ENCODE measurements at places on chromosomes 1 and 21.

GRCh38 chr1:207903053-207903452 is 7.9 kb downstream of the CD34 start:
- no peak for DNase-seq

DNA sequence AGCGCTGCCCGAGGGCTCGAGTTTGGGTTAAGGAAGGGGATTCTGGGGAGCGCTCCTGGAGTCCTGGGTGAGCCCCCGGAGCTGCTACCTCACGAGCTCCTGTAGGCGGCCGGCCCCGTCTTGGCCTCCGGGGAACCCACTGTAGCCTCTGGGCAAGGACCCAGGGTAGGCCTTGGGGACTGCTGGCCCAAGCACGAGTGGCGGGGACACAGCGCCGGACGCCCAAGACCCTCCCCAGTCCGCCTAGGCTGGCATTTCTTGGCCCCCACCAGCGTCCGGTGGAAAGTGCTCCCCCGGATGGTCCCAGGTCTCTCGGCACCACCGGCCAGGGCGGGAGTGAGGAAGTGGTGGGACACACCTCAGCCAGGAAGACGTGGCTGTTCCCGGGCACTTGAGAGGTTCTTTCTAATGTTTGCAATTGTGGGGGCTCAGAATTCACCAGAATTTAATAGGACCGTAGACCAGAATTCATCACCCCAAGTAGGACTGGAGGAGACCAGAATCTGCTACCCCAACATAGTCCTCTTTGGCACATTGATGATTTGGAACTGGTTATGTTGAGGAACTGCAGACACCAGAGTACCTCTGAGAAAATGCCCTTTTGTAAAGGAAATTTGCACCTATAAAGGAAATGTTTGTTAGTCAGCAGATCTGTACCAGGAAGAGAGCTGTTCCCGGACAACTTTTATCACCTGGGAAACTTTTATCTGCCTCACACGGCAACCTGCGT is 622 bp upstream of the TMPRSS2 start:
- DNase-seq, result no peak

GRCh38 chr1:150352866-150353265 is 11.1 kb upstream of the RPRD2 start:
- DNase-seq, result no peak

DNA sequence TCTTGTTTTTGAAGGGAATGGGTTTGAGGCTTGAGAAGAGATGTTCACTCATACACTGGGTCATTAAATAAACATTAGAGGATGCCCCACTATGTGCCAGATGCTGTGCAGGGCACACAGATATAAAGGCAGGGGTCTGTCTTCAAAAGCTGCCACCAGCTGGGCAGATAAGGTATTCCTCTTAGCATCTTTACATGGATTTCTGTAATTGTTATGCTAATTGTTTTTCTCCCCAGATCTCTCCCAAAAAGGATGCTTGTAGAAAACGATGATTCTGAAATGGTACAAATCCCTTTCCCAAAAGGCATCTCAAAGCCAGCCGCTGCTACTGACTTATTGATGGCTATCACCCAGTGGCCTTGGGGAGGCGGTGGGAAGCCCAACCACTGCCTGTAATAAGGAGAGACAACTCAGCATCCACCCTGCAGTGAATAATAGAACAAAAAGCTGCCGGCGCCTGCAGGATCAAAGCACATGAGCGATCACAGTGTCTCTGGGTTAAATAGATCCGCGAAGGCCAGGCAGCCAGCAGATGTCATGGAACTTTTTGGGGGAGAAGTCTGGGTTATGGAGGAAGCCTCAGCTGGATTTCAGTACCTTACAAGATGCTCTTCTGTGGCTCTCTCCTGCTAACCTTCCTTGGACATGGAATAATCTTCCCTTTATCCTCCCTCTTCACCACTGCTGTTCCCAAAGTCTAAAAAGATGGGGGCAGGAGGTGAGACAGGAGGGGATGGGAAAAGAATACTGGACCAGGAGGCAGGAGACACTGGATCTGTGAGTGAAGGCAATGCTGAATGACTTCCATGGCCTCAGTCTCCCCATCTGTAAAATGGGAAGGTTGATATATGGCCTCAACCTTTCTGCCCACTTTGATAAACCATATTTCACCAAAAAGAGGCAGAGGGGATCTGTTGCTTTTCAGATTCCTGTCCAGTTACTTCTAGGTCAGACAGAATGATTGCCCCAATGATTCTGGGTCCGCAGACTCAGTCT is 54.8 kb upstream of the CD34 start:
- no peak for DNase-seq

DNA sequence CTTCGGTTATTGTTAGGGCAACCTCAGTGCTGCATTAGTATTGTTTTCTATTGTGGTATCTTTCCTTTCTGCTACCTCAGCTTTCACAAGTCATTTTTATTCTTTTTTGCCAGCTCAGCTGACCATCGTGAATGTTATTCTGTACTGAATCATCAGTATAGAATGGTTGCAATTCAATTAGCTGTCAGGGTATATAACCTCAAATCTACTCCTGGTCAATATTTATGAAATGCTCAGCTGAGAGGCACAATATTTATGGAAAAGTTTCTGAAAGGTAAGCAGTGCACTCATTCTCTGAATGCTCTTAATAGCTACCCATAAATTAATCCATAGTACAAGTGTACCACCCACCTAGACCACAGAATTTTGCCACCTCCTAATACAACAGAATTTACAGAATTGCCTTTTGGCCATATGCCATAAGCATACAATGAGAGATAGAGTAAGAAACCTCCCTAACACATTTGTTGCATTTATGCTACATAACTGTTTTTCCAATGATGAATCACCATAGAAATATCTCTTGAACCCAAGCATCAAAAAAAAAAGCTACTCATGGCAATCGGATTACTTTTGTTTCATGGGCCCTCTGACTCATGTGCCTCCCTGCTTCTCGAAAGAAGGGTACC is 732.6 kb upstream of the CHRM3 start:
- no peak for DNase-seq

- DNase-seq, result no peak
These were observed 72.5 kb upstream of the RAB3GAP2 start for GRCh38 chr1:220344745-220345144.

DNA sequence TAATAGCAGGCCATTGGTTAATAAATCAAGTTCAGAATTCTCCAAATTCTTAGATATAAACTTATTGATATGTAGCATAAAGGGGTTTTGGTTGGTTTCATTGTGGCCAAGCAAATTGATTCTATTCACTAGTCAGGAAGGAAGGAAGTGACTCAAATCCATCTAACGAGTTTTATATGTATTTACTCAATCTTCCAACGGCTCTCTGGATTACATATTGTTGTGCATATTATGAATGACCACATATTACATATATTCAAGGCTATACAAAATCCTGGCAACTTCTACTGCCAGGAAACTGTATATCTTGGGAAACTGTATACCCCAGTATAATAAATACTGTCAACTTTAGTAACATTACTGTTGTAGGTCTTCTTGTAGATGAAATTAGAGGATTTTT is 20.1 kb upstream of the PDE4B start:
- no peak for DNase-seq

GRCh38 chr1:22841860-22842281 is 130.8 kb downstream of the LACTBL1 start:
- no peak for DNase-seq

DNA sequence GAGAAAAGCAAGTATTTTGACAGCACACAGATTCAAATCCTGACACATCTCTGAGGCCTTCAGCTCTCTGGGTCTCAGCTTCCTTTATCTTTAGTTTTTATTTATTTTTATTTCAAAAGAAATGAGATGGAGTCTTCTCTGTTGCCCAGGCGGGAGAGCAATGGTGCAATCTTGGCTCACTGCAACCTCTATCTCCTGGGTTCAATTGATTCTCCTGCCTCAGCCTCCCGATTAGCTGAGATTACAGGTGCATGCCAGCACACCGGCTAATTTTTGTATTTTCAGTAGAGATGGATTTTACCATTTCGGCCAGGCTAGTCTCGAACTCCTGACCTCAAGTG is 19.1 kb upstream of the ATP2B4 start:
- no peak for DNase-seq

DNA sequence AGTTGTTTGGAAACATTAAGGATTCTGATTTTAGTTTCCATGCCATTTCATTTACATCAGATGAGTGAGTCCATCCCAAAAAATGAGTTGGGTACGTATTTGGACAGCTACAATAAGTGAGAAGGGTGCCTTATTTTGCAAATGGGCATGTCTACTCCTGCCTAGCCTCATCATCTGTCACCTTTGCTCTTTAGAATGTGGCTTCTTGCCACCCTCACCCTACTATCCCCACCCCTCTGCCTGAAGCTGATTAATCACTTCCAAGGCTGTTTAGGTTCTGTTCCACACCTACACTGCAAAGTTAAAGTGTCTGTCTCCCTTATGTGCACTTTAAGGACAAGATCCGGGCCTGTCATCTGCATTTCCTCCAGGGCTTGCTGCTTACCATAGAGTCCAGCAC is 61.2 kb downstream of the ST6GALNAC5 start:
- no peak for DNase-seq

DNA sequence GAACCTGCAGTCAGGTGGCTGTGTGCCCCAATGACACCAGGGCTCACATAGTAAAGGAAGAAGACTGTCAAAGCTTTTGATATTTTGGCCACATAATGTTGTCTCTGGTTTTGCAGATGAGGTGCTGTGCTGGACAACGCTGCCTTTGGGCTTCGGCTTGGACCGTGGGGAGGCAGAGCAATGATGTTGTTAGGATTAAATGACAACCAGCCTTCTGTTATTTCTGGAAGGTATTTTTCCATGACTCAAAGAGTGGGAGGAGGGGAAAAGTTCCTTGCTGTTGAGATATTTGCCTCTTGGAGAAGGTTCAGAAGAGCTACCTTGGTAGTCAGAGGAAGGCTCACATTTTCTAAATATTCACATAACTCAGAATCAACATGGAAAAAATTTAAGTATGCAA is 187.3 kb upstream of the GALNT2 start:
- DNase-seq, result no peak

DNA sequence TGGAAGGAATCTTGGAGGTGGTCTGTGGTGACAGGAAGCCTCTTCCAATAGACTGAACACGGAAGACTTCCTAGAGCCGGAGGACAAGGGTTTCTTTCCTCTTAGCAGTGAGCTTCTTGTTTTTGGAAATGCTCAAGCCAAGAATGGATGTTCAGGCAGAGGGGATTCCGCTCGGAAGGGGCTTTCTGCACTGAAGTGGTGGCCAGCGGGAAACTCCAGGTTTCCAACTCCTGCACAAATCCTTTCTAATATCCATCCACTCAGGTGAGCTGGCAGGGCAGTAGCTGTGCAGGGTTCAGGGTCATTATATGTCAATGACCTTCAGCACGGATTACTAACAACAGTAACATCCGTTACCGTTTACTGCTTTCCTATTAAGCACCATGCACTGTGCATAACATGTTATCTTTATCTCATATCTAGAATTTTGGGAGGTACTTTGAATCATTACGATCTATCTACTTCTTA is 573 bp upstream of the CPT2 start:
- no peak for DNase-seq

DNA sequence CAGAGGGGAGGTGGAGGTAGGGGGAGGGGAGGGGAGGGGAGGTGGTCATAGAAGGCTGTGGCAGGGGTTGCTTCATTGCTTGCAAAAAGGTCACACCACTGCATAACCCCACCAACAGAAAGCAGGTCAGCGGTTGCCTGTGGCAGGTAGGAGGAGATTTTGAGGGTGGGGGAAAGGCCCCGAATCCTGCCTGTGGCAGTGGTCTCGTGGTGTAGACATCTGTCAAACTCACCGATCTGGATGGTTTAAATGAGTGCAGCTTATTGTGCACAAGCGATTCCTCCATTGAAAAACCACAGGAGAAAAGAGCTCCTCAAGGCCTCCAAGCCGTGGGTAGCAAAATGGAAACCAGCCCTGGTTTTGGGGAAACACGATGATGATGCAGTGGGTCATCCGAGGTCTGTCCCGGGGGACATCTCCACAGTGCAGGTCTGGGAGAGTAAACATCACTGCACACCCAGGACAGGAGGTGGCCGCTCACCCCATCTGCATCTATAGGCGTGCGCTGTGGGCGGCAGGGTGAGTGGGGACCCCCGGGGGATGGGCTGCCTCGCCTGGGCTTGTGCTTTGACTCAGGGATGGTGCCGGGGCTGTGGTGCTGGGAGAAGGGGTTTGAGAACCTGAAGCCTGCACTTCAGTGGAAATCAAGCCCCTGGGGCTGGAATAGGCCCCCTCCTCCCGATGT is 112.3 kb downstream of the CRYAA start:
- DNase-seq, result no peak

DNA sequence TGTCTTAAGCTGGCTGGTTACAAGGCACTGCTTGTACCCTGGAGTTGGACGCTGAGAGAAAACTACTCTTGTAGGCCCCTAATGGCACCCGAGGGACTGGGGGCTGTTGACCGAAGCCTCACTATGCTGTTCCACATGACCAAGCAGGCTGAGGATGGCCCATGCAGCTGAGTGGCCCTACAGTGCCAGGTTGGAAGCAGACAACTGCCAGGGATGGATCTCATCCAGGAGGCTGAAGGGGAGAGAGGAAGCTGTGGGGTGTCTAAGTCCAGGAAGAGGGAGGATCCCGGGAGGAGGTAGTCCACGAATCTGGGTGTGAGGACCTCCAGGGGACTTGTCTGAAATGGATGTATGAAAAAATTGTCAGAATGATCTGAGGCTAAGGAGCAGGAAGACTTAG is 45.8 kb downstream of the FOXD2 start:
- DNase-seq, result no peak

DNA sequence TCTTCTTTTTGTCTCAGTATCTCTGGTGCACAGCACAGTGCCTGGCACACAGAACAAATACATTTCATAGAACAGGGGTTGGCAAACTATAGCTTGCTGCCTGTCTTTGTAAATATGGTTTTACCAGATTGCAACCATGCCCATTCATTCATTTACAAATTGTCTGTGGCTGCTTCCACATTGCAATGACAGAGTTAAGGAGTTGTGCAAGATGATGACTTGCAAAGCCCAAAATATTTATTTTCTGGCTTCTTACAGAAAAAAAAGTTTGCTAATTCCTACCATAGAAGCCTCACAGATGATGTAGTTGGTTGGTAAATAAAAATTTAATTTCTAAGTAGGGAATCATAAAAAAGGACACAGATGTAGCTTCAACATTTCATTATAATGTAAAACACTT is 11.2 kb upstream of the HMGB4 start:
- no peak for DNase-seq

GRCh38 chr1:58919226-58919958 is 135.5 kb upstream of the JUN start:
- no peak for DNase-seq

GRCh38 chr1:184210031-184210430 is 158.5 kb downstream of the TSEN15 start:
- no peak for DNase-seq

DNA sequence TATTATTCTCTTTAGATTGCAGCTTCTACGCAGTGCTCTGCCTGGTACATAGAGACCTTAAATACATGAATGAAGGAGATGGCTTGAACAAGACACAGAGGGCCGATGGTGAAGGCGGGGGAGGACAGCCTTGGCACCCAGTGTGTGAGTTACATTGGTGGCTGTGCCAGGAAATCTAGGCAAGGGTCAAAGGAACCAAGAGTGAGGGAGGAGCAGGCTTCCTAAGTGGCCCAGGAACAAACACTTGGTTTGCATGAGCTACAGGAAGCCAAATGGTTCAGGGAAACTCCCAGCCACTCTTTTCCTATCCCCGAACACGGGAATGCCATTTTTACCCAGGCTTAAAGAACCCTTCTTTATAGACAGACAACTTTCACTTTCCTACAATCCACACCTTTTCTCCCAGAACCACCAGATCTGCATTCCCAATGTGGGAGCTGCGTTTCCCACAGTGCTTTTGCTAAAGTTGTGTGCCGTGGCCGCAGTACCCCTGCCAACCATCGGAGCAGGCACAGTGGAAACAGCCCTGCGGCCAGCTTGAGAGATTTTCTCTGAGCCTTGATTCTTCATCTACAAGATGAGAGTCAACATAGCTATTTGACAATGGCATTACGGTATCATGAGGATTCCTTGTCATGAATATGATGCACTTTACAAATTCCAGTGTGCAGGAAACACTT is 3.5 kb upstream of the CLEC20A start:
- no peak for DNase-seq

Measured in cortex of kidney (tissue), 1 donor.